ENCODE measurements at places on chromosomes 3 and 15. TPM values are rescaled to one million over a fixed set of nuclear protein-coding genes. Genes with fewer than 3 reads are reported as not detected.

RAD51 gene
- total RNA-seq = 3.7 TPM

GABRA5 gene
- 0.39 TPM for total RNA-seq

ROPN1 gene
- 0.69 TPM for total RNA-seq

- DNase-seq = no peak
Observed at GRCh38 chr3:148173851-148174250, 523.9 kb upstream of the AGTR1 start.

- no peak for DNase-seq
Observed at GRCh38 chr15:78981532-78982313, 36.9 kb upstream of the CTSH start.

GRCh38 chr15:98764291-98764690, 116.0 kb downstream of the IGF1R start:
- no peak for DNase-seq

- no peak for DNase-seq
Observed at GRCh38 chr15:78681281-78682003, 40.4 kb upstream of the CHRNB4 start.

GRCh38 chr3:4831580-4831950, 147.7 kb upstream of the BHLHE40 start:
- DNase-seq = no peak

Data from skin of body (tissue), 3 donors.